Vagina (tissue), 2 donors: ENCODE measurements at places on chromosomes 2 and 18. TPM values are rescaled to one million over a fixed set of nuclear protein-coding genes. Genes with fewer than 3 reads are reported as not detected.

DNA sequence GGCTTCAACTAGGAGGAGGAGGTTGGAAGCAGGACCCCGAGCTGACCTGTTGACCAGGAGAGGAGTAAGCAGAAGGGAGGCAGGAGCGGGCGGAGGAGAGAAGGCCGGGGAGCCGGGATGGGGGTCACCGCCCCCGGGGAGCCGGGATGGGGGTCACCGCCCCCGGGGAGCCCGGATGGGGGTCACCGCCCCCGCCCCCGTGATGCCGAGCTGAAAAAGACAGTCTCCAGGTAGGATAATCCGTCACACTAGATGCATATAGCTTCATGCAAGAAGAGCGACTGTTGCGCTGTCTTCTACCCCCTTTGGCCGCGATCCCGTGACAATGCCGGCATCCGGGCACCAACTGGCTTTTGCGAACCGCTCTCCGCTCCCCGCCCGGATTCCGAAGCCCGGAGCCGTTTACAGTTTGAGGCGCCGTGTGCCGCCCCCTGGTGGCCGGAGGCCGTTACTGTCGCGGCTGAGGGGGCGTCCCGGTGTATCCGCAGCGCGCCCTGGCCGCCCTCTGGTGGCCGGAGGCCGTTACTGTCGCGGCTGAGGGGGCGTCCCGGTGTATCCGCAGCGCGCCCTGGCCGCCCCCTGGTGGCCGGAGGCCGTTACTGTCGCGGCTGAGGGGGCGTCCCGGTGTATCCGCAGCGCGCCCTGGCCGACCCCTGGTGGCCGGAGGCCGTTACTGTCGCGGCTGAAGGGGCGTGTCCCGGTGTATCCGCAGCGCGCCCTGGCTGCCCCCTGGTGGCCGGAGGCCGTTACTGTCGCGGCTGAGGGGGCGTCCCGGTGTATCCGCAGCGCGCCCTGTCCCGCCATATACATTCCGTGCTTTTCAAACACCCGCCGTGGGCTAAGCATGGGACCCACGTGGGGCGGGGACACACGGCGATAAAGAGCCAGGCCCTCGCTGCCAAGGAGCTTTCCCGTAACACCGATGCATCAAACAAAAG lies 89.6 kb downstream of the ACTR3 start:
- no peak overlapping the region for H3K4me3 ChIP-seq
- no peaks in the 10 kb centered on the region for H3K36me3 ChIP-seq
- no peak for DNase-seq
- H3K27ac ChIP-seq: no peak overlapping the region
- no peaks in the 10 kb centered on the region for H3K4me1 ChIP-seq
- no peaks in the 10 kb centered on the region for H3K27me3 ChIP-seq

- no peak overlapping the region for H3K4me3 ChIP-seq
- no peaks in the 10 kb centered on the region for H3K36me3 ChIP-seq
- no peak for DNase-seq
Observed at GRCh38 chr2:181073896-181074295, 93.5 kb downstream of the UBE2E3 start.

DNA sequence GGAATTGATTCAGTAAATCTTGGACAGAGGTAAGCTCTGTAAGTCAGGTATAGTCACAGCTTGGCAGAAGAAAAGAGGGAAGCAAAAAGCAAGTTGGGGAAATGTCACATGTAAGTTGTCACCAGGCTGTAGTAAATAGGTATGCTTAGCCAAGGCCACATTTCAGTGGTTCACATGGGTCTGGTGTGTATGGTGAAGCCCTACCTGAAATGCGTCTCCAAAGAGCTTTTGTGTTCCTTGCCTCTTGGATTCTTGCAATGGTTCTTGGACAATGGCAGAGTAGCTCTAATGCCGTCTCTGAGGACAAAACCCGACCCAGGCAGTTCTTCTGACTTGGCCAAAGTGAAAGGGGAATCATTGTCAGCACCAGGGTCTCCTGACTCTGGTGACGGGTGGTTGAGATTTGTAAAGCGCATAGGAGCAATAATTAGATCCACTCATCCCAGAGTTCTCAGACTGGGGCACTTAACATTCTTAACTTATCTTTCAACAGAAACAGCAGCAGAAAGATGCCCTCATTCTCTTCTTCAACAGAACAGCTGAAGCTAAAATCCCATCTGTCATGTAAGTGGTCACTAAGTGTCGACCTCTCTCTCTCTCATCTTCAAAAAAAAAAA lies 34.4 kb upstream of the RPL37A start:
- no peak for DNase-seq
- no peaks in the 10 kb centered on the region for H3K4me1 ChIP-seq
- no peak overlapping the region for H3K27ac ChIP-seq
- no peak overlapping the region for H3K4me3 ChIP-seq
- no peaks in the 10 kb centered on the region for H3K36me3 ChIP-seq

Gene CSRNP3
- 2.7 TPM for total RNA-seq

- H3K36me3 ChIP-seq: no peaks in the 10 kb centered on the region
- no peaks in the 10 kb centered on the region for H3K4me1 ChIP-seq
- no peak overlapping the region for H3K4me3 ChIP-seq
- no peak for DNase-seq
Observed at GRCh38 chr2:118301248-118301647, 213.0 kb downstream of the INSIG2 start.

Gene TSN
- total RNA-seq: 35.4 TPM

Gene IER3IP1
- total RNA-seq: 6.4 TPM

GRCh38 chr2:182404092-182404491 lies 22.7 kb downstream of the PDE1A start:
- no peak overlapping the region for H3K4me3 ChIP-seq
- DNase-seq: no peak
- no peaks in the 10 kb centered on the region for H3K27me3 ChIP-seq
- H3K27ac ChIP-seq: no peak overlapping the region

DNA sequence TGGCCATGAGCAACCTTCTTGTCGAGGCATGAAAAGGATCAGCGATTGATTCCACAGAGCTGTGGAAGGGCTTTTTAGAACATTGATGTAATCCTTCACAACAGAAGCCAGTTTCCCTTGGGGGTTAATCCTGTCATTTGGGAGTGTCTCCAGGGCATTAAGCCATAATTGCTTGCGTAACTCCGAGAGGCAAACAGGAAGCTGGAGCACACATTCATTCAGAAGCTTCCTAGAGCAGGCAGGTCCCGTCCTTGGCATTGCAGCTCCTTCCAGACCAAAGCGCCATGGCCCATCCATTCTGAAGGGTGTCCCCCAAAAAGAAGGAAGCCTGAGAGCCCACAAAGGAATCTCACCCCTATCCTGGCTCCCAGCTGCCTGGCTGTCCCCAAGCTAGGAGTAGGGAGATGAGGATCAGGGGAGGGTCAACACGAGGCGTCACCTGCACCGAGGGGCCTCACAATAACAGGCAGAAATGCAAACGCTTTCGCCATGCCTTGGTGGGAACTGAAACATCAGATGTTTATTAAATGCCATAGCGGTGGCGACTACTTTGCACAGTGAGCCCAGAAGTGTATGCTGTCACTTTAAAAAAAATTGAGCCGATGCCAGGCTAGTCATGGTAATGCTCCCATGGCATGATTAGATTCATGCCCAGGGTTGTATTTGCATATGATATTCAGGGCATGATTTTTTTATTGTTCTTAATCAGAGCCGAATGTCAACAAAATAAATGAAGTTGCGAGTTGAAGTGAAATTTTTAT lies 339.4 kb downstream of the BCL11A start:
- H3K27me3 ChIP-seq: no peaks in the 10 kb centered on the region
- H3K4me1 ChIP-seq: peaks cover 39% of the 10 kb centered on the region
- H3K36me3 ChIP-seq: no peaks in the 10 kb centered on the region

- no peak for DNase-seq
- H3K27me3 ChIP-seq: no peaks in the 10 kb centered on the region
- peak overlapping the region; percentile 77 for H3K27ac ChIP-seq
- peaks cover 9% of the 10 kb centered on the region for H3K4me1 ChIP-seq
- H3K4me3 ChIP-seq: peak overlapping the region; percentile 46
Observed at GRCh38 chr2:98823196-98824170, 92.6 kb upstream of the MGAT4A start.

DNA sequence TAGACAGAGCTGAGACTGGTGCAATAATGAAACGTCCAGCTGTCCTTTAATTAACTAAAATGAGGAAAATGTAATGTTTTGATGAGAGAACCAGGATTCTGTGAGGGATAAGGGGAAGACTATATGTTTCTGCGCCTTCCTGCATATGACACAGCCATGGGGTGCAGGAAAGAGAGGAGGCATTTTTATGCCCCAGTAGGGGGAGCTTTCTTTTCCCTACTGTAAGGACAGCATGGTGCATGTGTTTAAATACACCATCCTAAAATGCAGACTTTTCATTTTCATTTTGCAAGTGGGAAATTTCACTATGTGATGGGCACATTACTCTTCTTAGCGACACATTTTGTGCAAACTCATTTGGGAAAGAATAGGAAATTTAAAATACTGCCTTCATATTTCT lies 446.1 kb downstream of the ARHGAP15 start:
- H3K4me1 ChIP-seq: no peaks in the 10 kb centered on the region
- no peak for DNase-seq
- H3K27me3 ChIP-seq: no peaks in the 10 kb centered on the region

Gene LRRTM1
- total RNA-seq: 0.98 TPM

GRCh38 chr2:38574278-38574677 lies 28.4 kb downstream of the HNRNPLL start:
- H3K4me1 ChIP-seq: no peaks in the 10 kb centered on the region
- no peaks in the 10 kb centered on the region for H3K27me3 ChIP-seq
- no peak for DNase-seq
- H3K4me3 ChIP-seq: no peak overlapping the region
- H3K27ac ChIP-seq: no peak overlapping the region

DNA sequence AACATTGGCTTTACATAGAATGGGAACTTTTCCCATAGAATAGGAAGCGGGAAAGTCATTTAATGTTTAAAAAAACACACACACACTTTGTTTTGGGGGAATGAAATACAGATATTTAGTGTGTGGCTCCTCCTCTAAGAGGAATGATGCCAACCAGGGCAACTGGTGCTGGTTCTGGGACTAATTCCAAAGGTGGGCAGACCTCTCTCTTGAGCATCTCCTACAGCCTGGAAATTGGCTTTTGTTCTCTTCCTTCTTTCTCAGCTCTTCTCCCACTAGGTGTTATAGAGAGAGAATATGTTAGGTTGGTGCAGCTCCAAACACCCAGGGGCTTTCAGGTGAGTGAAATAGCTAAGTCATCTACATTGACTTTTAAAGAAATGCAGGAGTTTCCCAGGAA lies 190.1 kb downstream of the RAD51AP2 start:
- no peaks in the 10 kb centered on the region for H3K27me3 ChIP-seq
- DNase-seq: no peak
- H3K4me1 ChIP-seq: no peaks in the 10 kb centered on the region
- no peaks in the 10 kb centered on the region for H3K36me3 ChIP-seq
- H3K27ac ChIP-seq: no peak overlapping the region

Gene FBLN7
- total RNA-seq: 11.5 TPM

Gene LOXHD1
- total RNA-seq: not detected

GRCh38 chr2:102895376-102895775 lies 133.5 kb downstream of the TMEM182 start:
- no peak for DNase-seq
- H3K4me1 ChIP-seq: no peaks in the 10 kb centered on the region
- H3K4me3 ChIP-seq: no peak overlapping the region

DNA sequence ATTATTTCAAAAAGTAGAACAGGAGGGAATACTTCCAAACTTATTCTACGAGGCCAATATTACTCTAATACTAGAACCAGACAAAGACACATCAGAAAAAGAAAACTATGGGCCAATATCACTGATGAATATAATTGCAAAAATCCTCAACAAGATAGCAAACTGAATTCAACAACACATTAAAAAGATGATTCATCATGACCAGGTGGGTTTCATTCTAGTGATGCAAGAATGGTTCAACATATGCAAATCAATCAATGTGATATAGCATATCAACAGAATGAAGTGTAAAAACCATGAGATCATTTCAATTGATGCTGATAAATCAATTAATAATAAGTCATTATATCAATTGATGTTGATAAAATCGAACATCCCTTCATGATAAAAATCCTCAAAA lies 22.4 kb upstream of the EML6 start:
- H3K4me3 ChIP-seq: no peak overlapping the region
- no peaks in the 10 kb centered on the region for H3K27me3 ChIP-seq
- no peaks in the 10 kb centered on the region for H3K4me1 ChIP-seq
- no peak overlapping the region for H3K27ac ChIP-seq
- no peak for DNase-seq

GRCh38 chr2:226683944-226684562 lies 115.6 kb downstream of the IRS1 start:
- no peak for DNase-seq
- no peaks in the 10 kb centered on the region for H3K36me3 ChIP-seq
- no peak overlapping the region for H3K27ac ChIP-seq
- H3K27me3 ChIP-seq: no peaks in the 10 kb centered on the region
- H3K4me1 ChIP-seq: peaks cover 12% of the 10 kb centered on the region

DNA sequence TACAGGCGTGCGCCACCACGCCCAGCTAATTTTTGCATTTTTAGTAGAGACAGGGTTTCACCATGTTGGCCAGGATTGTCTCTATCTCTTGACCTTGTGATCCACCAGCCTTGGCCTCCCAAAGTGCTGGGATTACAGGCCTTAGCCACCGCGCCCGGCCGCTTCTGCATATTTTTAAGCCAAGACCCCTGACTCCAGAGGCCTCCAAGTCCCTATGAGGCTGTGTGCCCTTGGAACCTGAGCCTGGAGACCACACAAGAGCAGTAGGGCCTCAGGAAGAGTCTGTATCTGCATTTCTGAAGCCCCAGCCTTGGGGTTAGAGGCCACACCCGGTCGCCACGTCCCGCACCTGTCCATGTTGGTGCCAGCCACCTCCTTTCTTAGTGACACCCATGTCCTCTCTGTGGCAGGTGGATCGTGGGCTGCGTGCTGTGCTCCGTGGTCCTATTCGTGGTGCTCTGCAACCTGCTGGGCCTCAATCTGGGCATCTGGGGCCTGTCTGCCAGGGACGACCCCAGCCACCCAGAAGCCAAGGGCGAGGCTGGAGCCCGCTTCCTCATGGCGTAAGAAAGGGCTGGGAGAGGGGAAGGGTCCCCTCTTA lies 5.3 kb downstream of the PROM2 start:
- H3K4me1 ChIP-seq: peaks cover 10% of the 10 kb centered on the region
- H3K27me3 ChIP-seq: no peaks in the 10 kb centered on the region
- no peak for DNase-seq
- no peak overlapping the region for H3K27ac ChIP-seq

Gene DSG4
- not detected for total RNA-seq

Gene GREB1L
- total RNA-seq: 0.98 TPM

Gene DGKD
- 13.3 TPM for total RNA-seq

GRCh38 chr2:189177251-189177840 lies 2.2 kb downstream of the COL5A2 start:
- no peaks in the 10 kb centered on the region for H3K36me3 ChIP-seq
- H3K4me3 ChIP-seq: peak overlapping the region; percentile 54
- H3K27me3 ChIP-seq: no peaks in the 10 kb centered on the region

DNA sequence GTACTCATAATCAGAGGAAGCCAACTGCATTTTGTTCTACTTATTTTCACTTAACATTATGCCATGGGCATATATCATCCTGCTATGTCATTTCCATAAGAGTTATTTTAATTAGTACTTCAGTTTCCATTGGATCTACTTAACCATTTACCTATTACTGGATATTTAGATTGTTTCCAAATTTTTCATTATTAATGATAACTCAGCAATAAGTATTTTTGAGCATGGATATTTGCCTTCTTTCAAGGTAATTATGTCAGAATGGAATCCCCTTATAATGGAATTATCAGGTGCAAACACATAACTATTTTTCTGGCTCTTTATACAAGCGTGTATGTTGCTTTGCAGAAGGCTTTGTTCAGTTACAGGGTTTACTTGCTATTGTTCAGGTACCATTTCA lies 126.6 kb downstream of the RDH14 start:
- no peaks in the 10 kb centered on the region for H3K36me3 ChIP-seq
- H3K27ac ChIP-seq: no peak overlapping the region

Gene AQP12B
- not detected for total RNA-seq

- DNase-seq: no peak
- H3K4me3 ChIP-seq: no peak overlapping the region
Observed at GRCh38 chr18:76472829-76473228, 22.2 kb downstream of the ZNF516 start.
